ENCODE measurements at places on chromosomes 7 and 10.

DNA sequence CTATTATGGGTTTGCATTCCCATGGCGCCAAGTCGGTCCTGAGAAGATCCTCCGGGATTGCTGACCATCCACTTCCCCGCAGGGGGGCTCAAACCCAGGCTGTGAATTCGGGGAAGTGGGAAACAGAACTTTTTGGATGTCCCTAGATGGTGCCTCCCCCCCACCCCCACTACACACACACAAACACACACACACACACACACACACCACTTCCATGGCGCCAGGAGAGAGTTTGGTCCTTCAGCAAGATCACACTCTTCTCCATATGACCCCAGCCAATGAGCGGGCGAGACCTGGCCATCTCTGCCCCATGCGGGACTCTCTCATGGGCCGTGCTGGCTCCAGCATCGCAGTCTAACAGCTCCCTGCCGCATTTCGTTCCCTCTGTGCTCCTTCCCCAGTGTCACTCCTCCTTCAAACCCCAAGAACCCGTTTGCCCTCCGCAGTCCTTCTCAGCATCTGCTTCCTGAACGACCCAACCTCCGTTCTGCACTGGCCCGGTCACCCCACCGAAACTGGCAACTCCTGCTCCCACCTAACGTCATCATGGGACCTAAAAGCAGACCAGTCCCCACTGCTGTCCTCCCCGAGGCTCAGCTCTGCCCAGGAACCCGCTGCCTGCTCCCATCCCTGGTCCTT, 32.1 kb upstream of the TNRC18 start:
- DNase-seq = no peak

GRCh38 chr7:99031496-99031895, 112.4 kb downstream of the SMURF1 start:
- no peak for DNase-seq

DNA sequence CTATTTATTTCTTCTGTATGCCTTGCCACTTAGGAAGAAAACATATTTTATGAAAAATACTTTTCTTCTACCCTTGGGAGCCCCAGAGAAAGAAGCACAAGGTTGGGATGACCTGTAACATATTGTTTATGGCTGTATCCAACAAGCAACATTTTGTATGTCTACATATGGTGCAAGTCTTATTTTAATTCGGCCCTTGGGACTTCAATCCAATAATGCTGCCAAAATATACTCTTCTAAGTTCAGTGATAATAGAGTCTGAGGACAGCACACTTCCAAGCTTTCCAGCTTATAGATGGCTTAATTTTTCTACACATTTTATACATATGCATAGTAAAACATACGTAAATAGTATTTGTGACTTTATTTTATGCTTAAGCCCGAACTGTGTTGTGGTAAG, 318.5 kb upstream of the SEMA3A start:
- no peak for DNase-seq

DNA sequence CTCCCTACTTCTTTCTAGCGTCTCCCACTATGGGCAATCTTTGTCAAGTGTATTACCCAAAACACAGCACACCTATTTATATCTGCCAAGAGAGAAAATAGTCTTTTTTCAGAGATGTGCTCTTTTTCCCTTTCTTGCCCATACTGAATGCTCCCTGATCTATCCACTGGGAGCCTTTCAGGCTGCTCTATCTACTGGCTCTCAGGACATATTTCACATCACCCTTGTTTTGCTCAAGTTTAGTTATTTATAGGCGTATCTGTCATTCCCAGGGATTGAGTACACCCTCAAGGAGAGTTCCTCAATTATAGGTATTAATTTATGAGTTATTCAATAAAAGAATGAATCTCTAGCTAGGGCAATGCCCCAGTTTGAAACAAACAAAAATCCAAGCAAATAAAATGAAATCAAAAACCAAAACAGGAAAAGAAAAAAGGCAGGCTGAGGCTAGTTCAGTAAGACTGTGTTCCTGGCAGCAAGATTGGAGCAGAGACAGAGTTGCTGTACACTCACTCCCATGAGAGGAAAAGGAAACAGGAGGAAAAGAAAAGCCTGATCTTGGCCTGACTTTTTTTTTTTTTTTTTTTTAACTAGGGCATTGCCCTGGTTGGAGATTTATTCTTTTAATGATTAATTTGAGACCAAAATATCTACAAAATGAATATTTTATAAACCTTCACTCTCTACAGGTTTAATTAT, 665.9 kb upstream of the PCDH15 start:
- no peak for DNase-seq

GRCh38 chr10:63703740-63704345, 182.6 kb downstream of the REEP3 start:
- DNase-seq = no peak
